Myocyte (in vitro differentiated cells): ENCODE measurements at places on chromosomes 5 and 9. TPM values are rescaled to one million over a fixed set of nuclear protein-coding genes. Genes with fewer than 3 reads are reported as not detected.
A peak's percentile ranks its signal among the peaks of the same experiment; 100 is the strongest.

- no peak for DNase-seq
Measured at GRCh38 chr5:5666369-5666768, 243.9 kb downstream of the ICE1 start.

DNA sequence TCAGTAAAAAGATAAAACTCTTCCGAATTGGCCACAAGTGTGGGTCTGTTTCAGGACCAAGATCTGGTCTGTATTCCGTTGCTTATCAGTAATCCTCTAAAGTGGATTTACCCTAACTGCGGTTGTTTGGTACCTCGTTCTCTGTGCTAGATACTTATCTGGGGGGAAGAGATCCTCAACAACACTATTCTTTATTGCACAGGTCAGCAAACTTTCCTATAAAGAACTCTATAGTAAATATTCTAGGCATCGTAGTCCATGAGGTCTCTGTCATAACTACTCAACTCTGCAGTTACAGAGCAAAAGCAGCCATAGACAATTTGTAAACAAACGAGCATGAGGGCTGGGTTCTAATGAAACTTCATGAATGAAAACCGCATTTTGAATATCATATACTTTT, 335.8 kb upstream of the KIF2A start:
- DNase-seq = no peak

- DNase-seq = peak; percentile 44
Measured at GRCh38 chr5:79859588-79859987, 131.5 kb downstream of the MTX3 start.

The ZNF618 gene
- total RNA-seq = 3.8 and 4.9 TPM in 2 replicates
